Right renal pelvis (tissue), 4 donors: ENCODE measurements at places on chromosomes 12 and 14.
A peak's percentile ranks its signal among the peaks of the same experiment; 100 is the strongest.

DNA sequence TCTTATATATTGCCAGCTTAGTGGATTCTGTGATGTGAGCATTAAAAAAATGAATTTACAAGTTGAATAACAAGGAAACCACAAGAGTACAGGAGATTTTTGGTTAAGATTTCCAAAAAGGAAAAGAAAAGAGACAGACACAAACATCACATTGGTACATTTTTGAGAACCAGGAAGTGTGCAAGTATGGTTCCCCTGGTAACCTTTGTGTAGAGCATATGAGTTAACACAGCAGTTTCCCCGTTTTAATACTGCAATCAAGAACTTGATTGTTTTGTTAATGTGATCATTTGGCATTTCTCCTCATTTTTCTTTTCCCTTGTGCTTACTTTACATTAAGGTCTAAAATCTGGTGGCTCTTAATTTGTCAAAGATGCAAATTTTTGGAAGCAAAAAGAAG is 490.4 kb upstream of the ATP2B1 start:
- no peak for DNase-seq

- no peak for DNase-seq
Observed at GRCh38 chr14:103185051-103186029, 62.1 kb downstream of the TNFAIP2 start.

DNA sequence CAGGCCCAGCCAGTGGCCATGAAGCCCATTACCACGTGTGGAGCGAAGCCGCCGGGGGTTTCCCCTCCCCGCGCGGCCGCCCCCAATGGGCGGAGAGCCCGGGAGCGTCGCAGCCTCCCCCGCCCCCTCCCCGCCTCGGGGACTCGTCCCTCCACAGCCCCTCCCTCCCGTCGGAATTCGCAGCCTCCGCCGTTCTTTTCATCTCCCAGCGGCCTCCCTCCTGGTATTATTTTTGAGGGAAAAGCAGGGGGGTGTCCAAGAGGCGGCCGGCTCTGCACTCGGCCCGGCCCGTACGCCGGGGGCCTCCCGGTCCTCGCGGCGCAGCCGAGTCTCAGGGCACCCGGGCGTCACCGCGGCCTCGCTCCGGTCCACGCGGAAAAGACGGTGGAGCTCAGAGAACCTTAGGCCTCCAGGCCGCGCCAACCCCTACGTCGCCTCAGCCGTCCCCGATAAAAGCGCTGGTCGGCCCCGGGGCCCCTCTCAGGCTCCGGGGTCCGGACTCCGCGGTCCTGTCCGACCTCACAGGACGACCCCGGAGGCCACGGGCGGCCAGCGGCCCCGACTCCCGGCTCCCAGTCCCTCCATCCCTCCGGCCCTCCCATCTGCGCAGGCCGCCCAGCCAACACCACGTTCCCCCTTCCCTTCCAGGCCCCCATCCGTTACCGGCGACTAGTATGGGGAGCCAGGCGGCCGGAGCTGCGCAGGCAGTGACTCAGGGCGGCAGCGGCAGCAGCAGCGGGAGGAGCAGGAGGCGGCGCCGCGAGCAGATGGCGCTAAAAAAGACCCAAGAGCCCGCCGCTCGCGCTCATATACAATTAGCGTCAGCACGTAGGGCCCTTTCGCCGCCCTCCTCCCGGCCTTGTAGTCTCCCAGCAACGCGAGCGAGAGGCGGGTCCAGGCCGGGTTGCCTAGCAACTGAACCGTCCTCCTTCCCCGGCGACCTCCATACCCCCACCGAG is at the start of gene NAP1L1:
NAP1L1 (minus strand) TSS at position 782 of the 959 bp plus-strand sequence. CDS start 10,466 bp downstream, outside the sequence.
- DNase-seq: peak; percentile 94

GRCh38 chr14:58635091-58635830 is 2.5 kb upstream of the DACT1 start:
- no peak for DNase-seq

- no peak for DNase-seq
Observed at GRCh38 chr12:48532601-48533000, 7.2 kb downstream of the OR8S1 start.

- DNase-seq: no peak
Observed at GRCh38 chr14:72563676-72564075, 330.2 kb downstream of the DPF3 start.

DNA sequence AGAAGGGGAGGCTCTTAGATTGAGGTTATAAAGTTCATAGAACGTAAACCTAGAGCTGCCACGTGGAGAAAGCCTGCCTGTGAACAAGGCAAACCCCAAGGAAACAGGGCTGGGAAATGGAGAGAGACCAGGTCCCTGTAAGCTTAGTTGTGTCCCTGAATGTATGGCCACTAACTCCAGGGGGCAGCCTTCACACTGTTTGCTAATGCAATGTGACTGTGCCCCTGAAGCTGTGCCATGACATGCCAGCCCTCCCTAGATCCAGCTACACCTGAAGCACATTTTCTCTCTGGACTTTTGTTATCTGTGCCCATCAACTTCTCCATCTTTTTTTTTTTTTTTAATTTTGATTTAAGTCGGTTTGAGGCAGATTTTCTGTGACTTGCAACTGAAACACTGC is 60.6 kb upstream of the TMCC3 start:
- DNase-seq: no peak

DNA sequence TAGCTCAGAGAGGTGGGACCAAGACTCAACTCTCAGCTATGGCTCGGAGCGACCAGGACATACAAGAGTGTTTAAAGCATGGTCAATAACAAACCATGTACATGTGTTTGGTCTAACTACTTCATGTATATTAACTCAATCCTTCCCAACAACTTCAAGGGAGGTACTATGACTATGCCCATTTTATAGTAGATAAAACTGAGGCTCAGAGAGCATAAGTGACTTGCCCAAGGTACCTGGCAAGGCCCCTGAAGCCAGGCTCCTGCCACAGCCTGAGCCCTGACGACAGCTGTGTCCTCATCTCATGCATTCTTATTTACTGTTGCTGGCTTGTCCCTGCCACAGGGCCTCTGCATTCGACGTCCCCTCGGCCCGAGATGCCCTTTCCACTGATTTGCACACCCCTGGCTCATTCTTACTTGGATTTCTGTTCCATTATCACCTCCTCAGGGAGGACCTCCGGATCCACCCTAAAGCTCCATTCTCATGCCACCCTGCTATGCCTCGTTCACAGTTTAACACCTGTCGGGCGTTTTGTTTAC is 2.6 kb downstream of the TESC start:
- no peak for DNase-seq

DNA sequence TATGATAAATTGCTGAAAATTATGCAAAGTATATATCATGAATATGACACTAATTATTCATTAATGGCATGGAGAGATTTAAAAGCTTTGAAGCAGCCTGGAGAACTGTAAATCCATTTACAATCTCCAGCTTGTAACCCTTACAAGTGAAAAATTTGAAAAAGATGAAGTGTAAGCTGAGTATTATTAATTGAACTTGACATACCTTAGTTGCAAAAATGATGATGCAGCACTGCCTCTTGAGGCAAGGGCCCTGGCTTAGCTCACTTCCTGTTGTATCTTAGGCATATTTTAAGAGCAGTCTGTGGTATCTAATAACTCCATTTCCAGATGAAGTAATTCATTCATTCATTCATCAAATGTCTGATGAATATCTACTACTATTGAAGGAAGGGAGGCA is 158.6 kb downstream of the ANO4 start:
- DNase-seq: no peak

- no peak for DNase-seq
Observed at GRCh38 chr12:62720661-62721330, 214.2 kb downstream of the PPM1H start.

- DNase-seq: no peak
Observed at GRCh38 chr14:57987596-57988300, 121.9 kb upstream of the SLC35F4 start.

DNA sequence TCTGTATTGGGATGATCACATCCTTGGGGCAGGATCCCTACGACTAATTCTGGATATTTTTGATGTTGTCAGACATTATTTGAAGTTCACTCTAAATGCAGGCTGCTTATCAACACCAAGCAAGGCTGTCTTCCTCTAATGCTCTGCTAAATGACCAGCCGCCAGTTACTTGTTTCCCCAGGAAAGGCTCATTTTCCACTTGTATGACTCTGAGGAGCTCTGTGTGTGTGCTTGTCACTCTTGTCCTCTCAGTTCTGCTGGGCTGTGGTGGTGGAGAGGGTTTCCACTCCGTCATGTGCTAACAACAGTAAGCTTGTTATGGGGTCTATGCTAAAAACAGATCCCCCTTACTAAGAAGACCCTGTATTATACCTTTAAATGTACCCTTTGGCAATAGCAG is 42.1 kb downstream of the ATL1 start:
- no peak for DNase-seq

- DNase-seq: no peak
Observed at GRCh38 chr14:51564986-51565604, 86.6 kb upstream of the FRMD6 start.

DNA sequence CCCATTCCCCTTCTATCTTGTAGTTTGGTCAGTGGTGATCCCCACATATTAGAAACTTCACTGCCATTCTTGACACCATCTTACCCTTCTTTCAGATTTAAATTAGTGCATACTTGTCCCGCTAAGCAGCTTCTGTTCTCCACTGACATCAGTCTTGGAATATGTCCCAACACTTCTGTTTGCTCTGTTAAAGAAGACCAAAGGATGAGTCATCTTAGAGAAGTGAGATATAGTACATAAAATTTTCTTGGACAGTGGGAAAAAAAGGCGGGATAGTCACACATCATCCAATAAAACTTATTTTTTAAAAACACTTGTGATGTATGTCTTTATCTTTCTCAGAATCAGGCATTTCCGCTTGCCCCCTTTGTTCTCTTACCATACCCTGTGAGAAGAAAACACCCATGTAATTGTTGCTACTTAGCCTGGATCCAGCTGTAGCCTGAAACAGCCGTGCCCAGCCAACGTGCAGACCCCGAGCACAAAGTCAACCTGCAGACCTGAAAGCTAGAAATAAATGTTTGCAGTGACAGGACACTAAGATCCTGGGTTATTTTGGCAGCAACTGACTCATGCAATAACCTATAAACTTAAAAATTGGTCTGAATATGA is 100.1 kb upstream of the PDE3A start:
- no peak for DNase-seq

GRCh38 chr12:105030820-105031807 is 45.0 kb downstream of the NOPCHAP1 start:
- no peak for DNase-seq

- peak; percentile 22 for DNase-seq
Observed at GRCh38 chr14:29687866-29688265, 239.8 kb downstream of the PRKD1 start.

- no peak for DNase-seq
Observed at GRCh38 chr12:28114488-28114887, 75.8 kb upstream of the CCDC91 start.

- DNase-seq: no peak
Observed at GRCh38 chr12:119681728-119682638, 14.1 kb downstream of the PRKAB1 start.

- no peak for DNase-seq
Observed at GRCh38 chr12:59600171-59600570, 4.3 kb downstream of the SLC16A7 start.

DNA sequence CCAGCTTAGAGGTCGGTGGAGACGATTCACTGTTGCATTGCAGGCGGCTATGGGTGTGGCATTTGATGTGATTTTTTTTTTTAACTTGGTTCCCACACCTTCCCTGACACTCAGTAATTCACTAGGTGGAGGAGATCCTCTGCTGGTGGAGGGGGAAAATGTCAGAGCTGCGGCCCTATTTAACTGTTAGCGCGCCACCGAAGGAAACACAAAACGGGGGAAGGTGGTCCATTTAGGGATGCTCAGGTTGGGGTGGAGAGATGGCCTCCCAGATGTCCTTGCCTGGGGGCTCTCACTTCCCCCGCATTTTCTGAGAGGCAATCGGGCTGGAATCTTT is 4.3 kb upstream of the HOXC12 start:
- no peak for DNase-seq

GRCh38 chr12:12561371-12562015 is 1.2 kb downstream of the DUSP16 start:
- peak; percentile 33 for DNase-seq
